ENCODE measurements at places on chromosomes 2 and 18. TPM values are rescaled to one million over a fixed set of nuclear protein-coding genes. Genes with fewer than 3 reads are reported as not detected.

GNLY gene
- 4.8 TPM for polyA plus RNA-seq

GREB1L gene
- 2.3 TPM for polyA plus RNA-seq

DNA sequence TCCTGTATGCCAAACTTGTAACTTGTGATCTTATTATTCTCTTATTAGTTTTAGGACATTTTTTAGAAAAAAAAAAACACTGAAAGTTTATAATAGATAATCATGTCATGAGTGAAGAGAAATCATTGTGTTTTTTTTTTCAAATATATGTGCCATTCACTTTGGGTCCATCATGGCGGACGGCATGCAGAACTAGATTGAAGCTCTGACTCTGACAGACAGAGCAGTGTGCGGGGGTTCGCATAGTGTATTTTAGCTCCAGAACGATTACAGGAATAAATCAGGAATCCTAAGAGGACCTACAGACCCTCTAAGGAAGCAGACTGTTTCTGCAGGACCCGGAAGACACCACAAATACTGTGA is 484.4 kb upstream of the REG3G start:
- DNase-seq, result no peak
- no peaks in the 10 kb centered on the region for H3K27me3 ChIP-seq
- H3K36me3 ChIP-seq, result no peaks in the 10 kb centered on the region
- no peaks in the 10 kb centered on the region for H3K4me1 ChIP-seq

- H3K4me3 ChIP-seq, result no peak overlapping the region
- no peak overlapping the region for H3K27ac ChIP-seq
- no peaks in the 10 kb centered on the region for H3K27me3 ChIP-seq
- no peak for DNase-seq
- no peaks in the 10 kb centered on the region for H3K36me3 ChIP-seq
Observed at GRCh38 chr2:170313992-170314348, 136.0 kb downstream of the MYO3B start.

- no peak overlapping the region for H3K4me3 ChIP-seq
- no peaks in the 10 kb centered on the region for H3K4me1 ChIP-seq
- no peaks in the 10 kb centered on the region for H3K27me3 ChIP-seq
- H3K36me3 ChIP-seq, result no peaks in the 10 kb centered on the region
- DNase-seq, result no peak
Observed at GRCh38 chr2:184971546-184972068, 373.3 kb downstream of the ZNF804A start.

DNA sequence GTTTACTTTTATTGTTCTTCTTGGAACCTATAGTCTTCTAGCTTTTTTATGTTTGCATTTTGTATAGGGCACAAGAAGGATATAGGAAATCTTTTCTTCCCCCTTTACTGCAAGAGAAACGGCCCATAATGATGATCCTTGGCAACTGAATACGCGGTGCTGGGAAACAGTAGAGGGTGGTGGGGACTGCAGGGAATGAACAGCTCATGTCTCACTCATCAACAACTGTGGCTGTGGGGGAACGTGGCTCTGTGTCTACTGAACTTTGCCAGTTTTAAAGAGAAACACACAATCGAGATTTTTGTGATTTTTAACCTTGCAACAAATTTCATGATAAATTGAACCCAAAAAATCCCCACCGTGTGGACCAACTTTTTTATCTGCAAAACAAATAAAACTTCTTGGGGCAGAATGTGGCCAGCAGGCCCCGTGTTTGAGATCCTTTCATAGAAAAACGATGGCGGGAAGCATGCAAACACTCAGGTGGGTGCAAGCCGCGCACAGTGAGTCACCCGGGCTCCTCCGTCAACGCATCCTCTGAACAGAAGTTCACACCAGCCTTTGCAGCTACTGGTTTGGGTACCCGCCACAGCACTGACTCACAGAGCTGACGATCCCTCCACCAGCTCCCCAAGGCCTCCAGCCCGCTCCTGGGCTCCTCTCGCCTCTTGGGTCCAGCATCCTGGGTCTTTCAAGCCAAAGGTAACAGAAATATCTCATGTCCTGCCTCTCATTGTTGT is 149.3 kb downstream of the COL6A3 start:
- DNase-seq, result no peak
- no peak overlapping the region for H3K27ac ChIP-seq
- H3K36me3 ChIP-seq, result no peaks in the 10 kb centered on the region
- no peaks in the 10 kb centered on the region for H3K4me1 ChIP-seq
- H3K4me3 ChIP-seq, result no peak overlapping the region
- H3K27me3 ChIP-seq, result no peaks in the 10 kb centered on the region

- H3K4me3 ChIP-seq, result peak within 1 kb of the TSS; percentile 50
- no peaks in the 10 kb centered on the region for H3K36me3 ChIP-seq
- peaks cover 23% of the 10 kb centered on the region for H3K4me1 ChIP-seq
Observed at GRCh38 chr2:132669908-132670495, at the start of gene LYPD1. Gene LYPD1 (minus strand): TSS chr2:132670205. CDS start chr2:132669932, 273 bp downstream.
